ENCODE measurements at places on chromosomes 1 and 21. TPM values are rescaled to one million over a fixed set of nuclear protein-coding genes. Genes with fewer than 3 reads are reported as not detected.

DNA sequence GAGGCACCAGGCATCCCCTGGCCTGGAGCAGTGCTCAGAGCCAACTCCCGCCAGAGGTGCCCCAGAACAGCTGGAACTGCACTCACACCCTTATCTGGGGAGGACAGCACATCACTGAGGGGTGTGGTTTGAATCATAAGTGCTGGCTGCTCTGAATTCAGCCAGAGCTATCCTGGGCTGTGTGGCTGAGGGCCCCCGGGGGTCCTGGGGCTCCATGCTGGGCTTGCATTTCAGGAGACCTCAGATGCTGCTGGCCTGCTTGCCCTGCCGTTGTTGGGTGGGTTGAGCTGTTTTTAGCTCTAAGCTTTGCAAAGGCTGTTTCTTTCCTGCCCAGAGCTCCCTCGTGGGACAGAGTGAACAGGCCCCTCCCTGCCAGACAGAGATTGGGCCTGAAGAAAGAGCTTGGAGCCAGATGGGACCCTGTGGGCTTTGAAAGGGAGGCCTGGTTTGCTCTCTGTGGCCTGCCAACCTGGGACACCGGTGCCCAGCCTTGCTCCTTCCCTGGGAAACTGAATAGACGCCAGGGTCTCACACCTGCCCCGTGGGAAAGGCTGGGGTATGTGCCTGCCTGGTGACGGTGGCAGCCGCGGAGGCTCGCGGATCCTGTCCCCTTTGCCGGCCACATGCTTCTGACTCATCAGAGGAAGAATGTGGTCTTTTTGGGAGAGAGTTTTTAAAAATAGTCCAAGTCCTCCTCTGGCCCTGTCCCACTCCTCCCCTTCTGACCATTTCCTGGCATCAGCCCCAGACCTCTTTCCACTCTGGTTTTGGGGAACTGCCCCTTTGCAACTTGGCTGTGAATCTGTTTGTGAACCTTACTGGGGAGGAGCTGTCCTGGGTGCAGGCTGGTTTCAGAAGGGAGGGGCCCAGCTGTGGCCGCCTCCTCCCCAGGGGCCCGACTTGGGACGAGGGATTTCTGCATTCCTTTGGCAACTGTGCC, 30.0 kb downstream of the ARHGEF10L start:
- no peak for DNase-seq

DNA sequence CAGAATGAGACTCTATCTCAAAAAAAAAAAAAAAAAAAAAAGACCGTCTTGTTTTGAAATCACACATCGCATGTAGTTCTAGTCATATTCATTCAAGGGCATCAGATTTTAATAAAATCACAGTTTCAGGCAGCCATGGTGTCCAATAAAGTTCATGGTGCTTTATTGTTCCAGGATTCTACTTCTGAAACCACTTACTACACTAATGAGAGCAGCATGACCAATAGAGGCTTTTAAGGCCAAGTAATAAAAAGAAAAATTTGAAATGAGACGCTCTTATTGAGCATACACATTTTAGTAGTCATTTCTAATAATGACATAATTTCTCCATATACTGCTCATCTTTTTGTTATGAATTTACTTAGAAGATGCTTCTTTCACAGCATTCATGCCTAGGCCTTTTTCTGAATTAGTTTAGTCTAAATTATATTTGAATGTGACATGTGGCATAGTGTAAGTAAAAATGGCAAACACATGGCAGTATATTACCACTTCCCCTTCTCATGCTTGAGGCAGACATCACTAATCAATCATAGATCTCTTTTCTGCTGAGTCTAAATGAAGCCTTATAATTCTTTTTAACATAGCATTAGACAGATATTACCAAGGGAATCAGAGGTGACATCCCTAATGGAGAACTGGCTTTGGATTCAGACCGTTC, 18.5 kb downstream of the NTMT2 start:
- no peak for DNase-seq

DNA sequence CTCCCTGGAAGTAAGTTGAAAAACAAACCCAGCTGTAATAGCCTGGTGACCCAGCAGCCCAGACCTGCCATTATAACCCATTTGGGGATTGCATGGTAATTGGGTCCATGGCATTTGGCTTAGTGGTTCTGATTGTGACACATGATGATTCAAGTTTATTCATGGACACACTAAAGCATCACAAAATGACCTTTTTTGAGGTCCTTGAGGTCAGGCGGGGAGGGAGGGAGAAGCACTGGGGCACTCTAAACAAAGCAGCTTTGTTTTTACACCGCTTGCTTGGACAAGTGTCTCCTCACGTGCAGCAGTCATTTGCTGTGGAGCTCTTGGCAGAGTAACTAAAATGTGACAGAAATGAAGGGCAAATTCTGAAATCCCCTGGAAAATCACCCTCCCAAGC, 241.0 kb upstream of the SGIP1 start:
- DNase-seq = no peak

DNA sequence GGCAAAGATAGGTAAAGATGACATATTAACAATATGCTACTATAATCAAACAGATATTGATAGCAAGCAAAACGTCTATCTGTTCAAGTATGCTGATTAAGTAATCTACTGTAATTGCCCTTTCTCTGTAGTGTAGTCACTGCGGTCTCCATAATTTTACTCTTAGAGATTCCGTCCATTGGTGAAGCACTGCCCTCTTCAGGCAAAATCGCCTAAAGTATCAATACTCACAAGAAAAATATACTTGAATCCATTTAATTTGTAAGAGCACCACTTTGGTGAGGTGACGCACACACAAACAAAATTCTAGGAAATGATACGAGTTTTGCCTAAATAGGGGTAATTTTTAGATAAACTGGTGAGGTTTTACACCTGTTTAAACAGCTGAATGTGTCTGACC, 434.6 kb upstream of the CHRM3 start:
- DNase-seq = no peak

DNA sequence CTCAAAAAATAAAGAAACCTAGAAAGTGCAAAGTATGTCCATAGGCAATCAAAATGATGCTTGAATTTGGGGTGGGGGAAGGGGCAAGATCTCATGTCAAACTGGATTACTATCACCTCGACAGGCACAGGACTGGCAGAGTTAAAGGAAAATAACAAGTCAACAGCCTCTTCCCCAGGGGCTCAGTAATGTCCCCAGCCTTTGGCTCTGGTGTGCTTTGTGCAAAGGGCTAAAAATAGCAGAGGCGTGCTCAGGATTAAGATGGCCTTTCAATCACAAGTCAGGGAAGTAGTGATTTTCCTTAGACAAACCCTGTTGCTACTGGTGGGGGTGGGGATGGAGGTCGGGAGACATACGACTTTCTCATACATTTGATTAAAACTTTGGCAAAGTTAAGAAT, 63.5 kb upstream of the OLIG2 start:
- DNase-seq = no peak

GRCh38 chr21:36479415-36480402, at the start of gene CLDN14:
CLDN14 (minus strand) TSS chr21:36480122; CDS start chr21:36461695, 18,427 bp downstream.
- no peak for DNase-seq

DNA sequence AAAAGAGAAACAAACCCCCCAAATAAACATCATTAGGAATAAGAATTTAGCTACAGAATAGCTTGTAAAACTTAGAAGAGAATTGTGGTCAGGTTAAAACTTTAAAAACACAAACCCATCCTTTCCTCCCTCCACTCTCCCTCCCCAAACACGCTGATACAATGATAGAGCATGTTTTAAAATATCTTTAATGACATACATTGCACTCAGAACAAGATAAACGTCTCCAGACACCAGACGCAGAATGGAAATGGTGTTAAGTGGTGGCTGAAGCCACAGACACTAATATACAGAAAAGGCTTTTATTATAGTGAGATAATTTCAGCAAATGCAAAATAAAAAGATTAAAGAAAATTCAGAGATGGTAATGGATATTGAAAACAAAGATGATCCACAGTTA, 58.9 kb upstream of the SAMD13 start:
- no peak for DNase-seq

TLCD4 gene
- total RNA-seq = 0.03 TPM

ETNK2 gene
- total RNA-seq = 1.5 TPM

RBM11 gene
- 3.3 TPM for total RNA-seq

Data from activated naive CD8-positive, alpha-beta T cell treated with anti-CD3 and anti-CD28 coated beads, Interleukin-2, amount 10 ng/mL, durations not matched to agents 7 days and 5 days (primary cell).